CD4-positive, alpha-beta T cell treated with Interleukin-1 beta for 1 hour (primary cell): ENCODE measurements at places on chromosomes 2 and 18.

DNA sequence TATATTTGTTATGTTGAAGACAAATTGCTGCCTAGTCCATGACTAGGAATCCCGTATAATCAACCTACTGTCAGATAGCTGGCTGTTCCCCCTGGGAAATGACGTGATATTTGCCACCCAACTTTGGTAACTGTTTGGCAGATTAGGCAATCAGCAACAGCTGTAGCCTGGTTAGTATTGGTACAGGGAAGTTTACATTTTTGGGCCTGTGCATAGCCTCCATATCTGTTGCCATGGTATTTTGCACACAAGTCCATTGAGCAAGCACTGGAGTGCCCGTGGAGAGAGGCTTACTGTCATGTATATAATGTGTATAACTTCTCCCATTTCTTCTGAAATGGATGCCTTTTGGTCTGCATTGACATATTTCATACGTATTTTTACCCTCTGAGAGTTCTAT, 27.7 kb downstream of the BIRC6 start:
- peak; percentile 2 for DNase-seq

DNA sequence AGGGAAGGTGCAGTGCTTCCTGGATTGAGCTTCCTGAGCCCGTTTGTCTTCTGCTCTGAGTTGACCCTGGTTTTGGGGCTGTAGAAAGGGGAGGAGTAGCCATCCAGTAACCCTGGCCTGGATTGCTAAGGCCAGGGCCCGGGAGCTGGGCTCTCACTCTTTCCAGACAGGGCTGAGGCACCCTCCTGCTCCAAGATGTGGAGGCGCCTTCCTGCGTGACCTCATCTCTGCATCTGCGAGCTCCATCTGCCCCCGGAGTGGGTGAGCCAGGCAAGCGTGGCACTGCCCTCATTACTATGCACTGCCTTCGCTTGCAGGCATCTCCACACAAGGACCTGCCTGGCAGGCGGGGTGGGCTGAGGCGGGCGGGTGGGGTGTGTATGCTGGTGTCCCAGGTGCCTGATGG, 58.0 kb downstream of the RAB31 start:
- DNase-seq, result no peak

GRCh38 chr2:240919786-240920782, 13.9 kb downstream of the CROCC2 start:
- no peak for DNase-seq

DNA sequence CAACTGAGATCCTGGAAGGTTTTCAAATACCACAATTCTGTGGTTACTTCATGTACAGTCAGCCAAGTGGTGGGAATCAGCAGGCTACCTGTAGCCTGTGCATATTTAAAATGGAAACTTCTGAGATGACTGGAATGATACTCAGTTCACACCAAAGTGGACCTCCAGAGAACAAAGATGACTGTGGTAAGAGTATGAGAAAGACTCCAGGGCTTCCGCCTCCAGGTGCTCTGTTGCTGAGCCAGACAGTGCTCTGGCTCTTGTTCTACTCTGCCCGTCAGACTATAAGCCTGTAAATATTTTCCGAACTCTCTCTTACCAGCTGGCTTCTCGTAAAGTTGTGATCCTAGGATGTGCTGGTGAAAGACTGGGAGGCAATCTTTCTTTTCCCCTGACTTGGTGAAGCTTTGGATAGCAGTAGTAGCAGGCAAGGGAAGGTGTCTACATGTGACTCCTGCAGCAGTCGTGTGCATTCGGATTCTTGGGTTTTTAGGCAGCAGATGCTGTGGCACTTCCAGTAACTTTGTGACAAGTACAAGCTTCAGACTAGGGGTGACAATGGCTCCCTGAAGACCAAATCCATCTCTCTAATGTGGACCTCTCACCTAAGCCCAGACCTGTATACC, 23.1 kb downstream of the ST3GAL5 start:
- DNase-seq, result no peak

- DNase-seq, result no peak
Observed at GRCh38 chr2:241752253-241752652, 17.8 kb downstream of the D2HGDH start.

DNA sequence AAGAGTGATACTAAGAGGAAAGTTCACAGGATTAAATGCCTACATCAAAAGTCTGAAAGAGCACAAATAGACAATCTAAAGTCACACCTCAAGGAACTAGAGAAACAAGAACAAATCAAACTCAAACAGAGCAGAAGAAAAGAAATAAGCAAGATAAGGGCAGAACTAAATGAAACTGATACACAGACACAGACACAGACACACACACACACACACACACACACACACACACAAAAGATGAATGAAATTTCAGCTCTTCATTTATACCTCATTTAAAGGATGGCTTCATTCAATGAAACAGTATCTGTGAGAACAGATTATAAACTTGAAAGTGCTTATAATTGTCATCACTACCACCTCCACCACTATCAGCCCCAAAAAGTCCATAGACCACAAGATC, 428.9 kb downstream of the MBD2 start:
- DNase-seq, result no peak

DNA sequence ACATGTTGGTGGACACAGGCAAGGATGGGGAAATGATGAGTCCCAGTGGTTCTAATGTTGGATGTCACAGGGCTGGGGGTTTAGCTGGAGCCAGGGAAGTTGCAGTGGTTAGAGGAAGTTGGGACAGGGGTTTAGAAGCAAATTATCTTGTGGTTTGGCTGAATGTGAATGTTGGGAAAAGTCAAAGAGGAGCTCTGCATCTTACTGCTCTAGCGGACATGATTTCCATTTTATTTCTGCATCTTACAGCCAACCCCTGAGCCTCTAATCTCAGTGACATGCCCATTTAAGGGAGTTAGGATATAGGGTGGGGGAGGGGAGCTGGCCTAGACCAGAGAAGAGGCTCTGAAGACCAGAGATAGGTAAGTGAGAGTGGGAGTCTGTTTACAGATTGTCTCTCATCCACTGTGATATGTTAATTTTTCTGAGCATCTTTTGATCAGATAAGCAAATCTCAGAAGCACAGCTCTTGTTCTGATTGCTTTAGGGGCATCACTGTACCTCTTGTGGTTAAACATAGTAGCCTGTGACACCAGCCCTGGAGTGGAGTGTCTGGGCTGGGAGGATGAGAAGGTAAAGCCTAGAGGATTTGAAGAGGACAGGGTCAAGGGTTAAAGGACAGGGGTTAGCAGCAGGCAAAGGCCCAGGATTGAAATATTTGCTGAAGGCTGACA, 43.6 kb downstream of the SETBP1 start:
- DNase-seq, result no peak

DNA sequence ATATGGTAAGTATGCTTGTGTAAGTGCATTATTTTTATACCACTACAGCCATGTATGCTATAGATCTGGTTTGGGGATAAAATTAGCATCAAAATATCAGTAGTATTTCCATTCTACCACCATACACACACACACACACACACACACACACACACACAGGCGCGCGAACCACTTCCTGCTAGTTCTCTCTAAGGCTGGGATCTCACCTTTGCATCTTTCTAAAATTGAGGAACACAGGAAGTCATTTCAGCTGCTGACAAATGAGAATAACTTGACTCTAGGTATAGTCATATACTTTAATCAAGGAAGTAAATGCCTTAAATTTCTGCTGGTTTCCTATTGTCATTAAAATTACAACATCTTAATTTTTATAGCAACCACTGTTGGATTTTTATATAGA, 72.5 kb downstream of the RBM43 start:
- no peak for DNase-seq

DNA sequence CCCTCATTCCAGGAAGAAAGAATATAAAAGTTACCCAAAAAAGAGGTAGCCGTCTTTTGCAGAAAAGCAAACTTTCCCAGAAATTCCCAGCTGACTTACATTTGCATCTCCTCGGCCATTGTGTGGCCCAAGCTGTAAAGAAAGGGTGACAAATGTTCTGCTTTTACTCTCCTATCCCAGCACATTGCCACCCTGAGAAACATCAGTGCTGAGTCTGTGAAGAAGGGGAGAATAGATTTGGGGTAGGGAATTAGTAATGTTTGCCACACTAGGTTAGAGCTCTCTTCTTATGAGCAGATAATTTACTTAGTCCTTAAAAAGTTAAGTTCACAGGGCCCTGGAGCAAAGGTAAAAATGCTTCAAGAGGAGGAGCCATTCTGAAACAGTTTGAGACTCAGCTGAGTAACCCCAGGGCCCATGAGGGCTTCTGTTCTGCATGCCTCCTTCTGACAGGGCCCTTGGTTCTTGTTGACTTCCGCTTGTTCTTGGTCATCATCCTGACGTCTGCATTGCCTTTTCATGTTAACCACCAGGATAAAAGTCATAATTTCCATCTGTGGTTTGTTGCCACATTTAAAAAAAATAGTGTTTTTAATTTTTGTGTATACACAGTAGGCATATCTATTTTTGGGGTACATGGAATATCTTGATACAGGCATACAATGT, 550.7 kb downstream of the RNF144A start:
- DNase-seq, result peak; percentile 54

DNA sequence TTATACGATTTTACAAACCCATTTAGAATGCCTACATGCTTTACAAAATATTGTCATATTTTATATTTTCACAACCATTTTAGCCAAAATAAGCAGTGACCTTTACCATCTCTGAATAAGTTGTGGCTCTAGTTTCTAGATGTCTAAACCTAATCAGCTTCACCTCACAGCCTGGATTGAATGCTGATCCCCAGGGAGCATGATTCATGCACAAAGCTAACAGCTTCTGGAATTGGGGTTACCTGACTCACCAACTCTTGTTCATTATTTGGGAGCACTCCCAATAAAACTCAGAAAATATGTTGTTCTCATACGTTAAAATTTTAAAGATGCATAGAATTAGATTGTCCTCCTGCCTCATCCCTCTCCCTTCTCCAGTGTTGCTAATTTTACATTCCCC, 611.7 kb upstream of the NETO1 start:
- DNase-seq, result no peak

GRCh38 chr2:19893520-19894133, 8.2 kb downstream of the TTC32 start:
- no peak for DNase-seq

DNA sequence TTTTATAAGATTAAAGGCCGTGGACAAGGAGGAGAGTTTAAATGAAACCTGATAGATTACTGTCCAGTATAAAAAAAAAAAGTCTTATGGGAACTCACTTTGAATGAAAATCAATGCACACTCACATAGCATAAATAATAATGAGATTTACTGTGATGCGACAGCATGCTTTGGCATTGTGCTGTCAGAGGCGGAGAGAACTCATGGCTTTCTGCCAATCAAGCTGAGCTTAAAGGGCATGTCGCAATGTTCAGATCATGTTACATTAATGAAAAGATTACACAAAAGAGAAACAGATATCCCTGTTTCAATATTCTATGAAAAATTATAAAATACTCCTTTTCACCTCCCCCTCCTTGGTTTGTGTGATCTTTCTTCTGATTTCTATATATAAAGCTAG, 310.8 kb downstream of the ERBB4 start:
- no peak for DNase-seq

GRCh38 chr2:12009323-12009905, 263.0 kb downstream of the LPIN1 start:
- DNase-seq, result no peak

DNA sequence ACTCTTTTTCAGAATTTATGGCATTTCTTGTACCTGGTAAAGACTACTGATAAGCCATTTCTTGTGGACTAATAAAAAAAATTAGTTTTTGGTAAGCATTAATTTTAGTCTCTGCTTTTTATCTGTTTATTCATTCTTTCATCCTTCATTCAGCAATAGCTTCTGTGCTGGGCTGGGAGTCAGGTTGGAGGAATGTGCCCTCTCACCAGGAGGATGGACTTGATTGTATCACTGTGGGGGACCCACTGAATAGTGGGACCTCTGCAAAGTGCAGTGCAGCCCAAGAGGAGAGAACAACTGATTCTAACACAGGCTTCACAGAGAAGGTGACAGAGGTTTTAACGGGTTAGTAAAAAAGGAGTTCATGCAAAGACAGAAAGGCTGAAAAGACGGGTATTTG, 39.1 kb downstream of the CDC42EP3 start:
- DNase-seq, result no peak

DNA sequence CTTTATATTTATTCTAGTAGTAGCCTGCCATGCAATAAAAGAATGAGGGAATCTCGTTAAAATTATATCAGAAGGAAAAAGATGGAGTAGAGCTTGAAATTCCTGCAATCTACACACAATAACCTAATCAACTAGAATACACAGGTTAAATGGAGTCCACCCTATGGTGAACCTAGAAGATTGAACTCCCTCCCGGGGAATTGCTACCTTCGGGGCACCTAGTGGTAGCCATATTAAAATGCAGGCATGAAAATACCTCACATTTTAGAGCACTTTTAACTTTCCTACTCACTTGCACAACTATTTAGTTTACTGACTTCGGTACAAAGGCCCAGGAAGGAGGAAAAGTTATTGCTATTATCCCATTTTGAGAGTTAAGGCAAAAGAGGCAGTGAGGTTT, 174.5 kb downstream of the SS18 start:
- DNase-seq, result no peak

DNA sequence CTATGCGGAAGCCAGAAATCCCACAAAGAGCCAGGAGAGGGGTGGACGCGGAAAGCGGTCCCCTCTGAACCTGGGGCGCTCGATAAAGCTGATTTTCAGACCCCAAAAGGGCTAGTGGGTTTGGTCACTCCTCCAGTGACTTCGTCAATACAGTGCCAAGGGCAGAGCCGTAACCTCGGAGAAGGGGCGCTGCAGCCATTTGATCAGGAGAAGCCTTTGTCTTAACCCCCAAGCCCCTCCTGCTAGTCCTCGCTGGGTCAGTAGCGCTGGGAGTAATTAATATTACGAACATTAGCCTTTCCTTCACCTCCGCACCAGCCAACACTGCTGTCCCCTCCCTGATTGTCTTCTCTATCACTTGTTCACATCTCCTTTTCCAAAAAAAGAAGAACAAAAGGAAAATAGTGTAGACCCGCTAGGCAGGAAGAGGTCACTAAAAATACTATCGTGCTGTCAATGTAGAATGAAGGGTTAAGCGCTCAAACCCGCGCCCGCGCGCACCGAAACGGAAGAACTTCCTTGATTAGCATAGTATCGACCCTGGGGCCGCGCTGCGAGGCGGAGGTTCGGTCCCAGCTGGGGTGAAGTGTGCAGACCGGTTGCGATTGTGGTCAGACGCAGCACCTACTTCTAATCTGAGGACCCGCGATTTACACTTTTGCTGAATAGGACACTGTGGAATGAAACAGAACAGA, 63.2 kb upstream of the MAPRE2 start:
- DNase-seq, result peak; percentile 21

DNA sequence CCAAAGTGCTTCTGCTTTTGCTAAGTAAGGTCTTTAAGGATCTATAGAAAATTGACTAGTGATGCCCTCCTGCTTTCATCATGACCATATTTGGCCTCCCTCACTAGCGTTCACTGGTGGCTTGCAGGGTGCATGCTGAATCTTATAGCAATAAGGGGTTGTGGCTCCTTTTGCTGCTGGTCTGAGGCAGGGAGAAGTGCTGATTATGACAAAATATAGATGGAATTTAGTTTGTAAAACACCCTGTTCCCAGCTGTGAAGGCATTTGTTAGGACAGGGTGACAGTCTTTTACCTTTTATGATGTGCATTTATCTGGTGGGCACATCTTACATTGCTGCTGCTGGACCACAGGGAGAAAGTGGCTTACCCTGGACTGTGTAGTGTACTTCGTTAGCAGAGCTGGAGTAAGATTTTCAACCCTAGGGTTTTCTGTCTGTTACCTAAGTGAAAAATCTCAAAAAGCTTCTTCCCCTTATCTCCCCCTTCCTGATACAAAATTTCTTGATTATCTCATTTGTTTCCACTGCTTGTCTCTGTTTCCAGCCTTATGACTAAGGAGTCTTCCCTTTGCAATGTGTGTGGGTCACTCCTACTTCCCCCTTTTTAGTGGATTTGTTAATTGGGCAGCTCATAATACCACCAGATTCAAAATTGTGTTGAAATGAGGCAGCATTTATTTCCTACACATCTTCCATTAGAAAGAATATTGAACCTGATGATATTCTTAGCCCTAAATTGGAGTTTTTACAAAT, 21.2 kb upstream of the RPL37A start:
- DNase-seq, result no peak
